ENCODE measurements at places on chromosomes 5 and 9.

GRCh38 chr5:62719061-62719720, 140.6 kb downstream of the LRRC70 start:
- no peak for DNase-seq

- no peak for DNase-seq
These were observed 106.5 kb downstream of the FANCC start for GRCh38 chr9:95211028-95211427.

DNA sequence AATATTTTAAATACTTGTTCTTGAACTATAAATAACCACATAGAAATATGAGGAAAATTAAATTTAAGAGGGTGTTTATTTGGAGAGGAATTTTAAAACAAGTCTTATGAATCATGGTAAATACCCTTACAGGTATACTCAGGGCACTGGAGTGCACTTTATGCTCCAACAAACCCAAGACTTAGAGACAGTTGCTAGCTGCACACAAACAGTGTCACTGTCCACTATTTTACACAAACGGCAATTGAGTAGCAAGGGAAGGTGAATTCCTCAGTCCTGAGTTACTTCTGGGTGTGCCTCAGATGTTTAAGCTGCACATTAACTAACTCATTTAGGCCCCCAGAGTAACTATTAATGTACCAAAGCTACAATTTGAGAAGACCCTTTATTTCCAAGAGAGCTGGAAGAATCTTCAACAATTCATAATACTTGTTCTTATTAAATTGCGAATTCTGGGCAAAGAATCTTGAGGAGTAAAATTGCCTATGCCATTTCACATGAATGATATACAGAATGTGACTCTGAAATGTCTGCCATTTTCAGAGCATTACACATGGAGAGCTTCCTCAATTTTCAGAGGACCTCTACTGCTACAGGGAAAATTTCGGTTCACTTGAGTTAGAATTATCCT, 371.2 kb downstream of the PDE4D start:
- no peak for DNase-seq

DNA sequence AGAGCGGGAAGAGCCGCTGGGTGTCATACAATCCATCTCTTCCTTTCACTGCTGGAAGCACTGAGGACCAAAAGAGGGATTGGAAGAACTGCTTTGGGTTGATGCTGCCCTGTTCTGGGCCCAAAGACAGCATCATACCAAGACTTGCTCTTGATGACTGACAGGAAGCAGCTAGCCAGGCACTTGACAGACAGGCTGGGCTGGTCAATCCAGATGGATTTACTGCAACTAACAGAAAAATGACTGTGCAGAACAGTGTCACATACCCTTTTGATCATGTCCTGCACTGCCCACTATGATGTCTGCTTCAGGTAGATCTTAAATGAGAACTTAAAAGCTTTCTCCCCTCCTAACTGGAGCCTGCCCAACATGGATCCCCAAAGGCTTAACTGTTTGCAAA, 157.6 kb downstream of the CRB2 start:
- no peak for DNase-seq

GRCh38 chr9:126233913-126234525, 92.6 kb upstream of the MVB12B start:
- DNase-seq: no peak

DNA sequence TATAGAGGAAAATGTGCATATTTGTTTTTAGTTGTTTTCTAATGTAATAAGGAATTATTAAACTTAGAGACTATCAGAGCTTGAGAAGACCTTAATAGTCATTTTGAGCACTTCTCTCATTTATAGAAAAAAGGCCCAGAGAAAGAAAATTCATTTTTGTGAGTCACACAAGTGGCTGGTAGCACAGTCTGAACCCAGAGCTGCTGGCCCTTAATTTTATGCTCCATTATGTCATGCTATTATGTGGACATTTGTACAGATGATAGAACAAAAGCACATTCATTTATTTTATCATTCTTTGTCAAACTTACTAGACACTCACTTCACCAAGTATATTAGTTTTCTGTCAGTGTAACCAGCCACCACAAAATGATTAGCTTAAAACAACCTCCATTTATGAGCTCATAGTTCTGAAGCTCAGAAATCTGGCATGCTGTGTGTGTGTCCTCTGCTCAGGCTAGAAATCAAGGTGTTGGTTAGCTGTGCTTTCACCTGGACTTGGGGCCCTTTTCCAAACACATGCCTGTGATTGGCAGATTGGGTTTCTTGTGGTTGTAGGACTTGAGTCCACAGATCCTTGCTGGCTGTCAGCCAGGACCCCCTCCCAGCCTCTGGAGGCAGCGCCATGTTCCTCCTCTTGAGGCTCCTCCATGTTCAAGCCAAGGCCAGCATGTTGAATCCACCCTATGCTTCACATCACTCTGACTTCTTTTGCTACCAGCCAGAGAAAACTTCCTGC, 188.9 kb downstream of the ARHGAP26 start:
- no peak for DNase-seq

- no peak for DNase-seq
These were observed 1.1 kb downstream of the RICTOR start for GRCh38 chr5:39072925-39073766.

DNA sequence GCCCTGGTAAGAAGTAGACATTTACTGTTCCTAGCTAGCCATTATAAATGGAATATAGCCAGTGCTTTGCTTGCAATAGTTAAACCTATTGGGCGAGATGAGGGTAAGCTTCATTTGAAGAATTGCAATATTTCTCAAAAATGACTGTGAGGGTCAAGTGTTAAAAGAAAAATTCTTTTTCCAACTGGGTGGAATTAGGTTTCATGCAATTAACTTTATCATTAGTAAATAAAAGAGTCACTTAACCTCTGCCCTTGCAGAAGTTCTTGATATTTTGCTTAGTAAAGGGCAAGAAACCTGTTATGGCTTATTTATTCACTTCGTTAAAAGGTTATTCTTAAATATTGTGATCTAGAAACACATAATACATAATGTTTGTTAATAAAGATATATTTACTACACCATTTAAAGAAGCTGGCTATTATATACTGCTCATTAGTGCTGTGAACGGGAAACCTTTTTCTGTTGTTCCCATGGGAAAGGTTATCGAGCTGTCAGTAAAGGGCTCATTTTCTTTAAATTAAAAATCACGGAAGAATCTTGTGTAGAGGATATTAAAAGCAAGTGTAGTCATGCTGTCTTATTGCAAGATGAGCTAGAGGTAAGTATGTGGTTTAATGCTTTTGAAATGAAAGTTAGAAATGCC, 370.5 kb downstream of the CSNK1G3 start:
- DNase-seq: no peak

DNA sequence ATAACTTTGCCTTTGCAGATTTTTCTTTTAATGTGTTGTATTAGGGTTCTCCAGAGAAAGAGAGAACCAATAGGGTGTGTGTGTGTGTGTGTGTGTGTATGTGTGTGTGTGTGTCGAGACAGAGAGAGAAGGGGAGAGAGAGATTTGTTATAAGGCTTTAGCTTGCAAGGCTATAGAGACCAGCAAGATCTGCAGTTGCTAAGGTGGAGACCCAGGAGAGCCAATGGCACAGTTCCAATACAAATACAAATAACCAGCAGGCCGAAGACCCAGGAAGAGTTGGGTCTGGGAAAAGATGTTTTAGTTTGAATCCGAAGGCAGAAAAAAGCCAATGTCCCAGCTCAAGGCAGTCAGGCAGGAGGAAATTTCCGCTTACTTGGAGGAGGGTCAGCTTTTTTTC, 23.0 kb downstream of the TMOD1 start:
- no peak for DNase-seq

DNA sequence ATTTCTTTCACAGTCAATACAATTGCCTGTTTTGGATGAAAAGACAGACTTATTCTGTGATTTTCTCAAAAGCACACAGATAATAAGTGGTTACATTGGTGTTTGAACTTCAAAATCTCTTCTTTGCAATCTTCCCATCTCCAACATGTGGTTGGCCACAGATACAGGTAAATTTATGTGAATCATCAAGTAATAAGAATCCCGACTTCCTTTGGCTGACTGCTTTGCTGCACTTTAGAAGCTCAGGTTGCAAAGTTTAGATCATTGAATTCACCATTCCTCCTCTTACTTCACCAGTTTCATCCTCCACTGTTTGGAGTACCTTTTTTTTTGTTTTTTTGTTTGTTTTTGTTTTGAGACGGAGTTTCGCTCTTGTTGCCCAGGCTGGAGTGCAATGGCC, 56.5 kb upstream of the ADRB2 start:
- no peak for DNase-seq

- DNase-seq: no peak
These were observed 17.6 kb upstream of the AGGF1 start for GRCh38 chr5:77012601-77013000.

DNA sequence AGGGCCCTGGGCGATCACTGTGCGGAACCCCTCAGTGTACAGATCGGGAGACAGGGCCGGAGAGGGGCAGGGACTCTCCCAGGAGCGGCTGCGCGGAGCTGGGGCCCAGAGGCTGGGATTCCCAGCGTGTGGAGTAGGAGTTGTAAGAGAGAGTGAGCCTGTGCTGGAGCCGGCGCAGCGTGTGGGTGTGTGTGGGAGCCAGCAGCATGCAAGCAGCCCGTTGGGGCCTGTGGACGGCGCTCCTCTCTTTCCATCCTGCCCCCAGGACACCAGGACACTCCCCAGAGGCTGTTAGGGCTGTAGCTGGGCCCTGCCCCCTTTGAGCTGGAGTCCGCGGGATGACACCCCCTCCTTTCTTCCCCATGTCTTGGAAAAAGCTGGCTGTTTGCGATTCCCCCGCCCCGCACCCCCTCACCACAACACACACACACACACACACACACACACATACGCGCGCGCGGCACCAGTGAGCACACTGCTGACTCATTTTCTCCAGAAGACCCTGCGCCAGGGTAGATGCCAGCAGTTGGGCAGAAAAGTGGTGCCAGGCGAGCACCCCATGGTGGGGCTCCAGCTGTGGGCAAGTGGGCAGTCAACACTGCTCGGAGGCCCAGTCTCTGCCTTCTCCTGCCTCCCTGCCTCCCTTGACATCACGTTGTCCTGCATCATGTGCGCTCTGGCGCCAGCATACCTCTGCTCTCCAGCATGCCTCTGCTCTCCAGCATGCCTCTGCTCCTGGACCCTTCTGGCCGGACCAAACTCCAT, 1.5 kb downstream of the COL27A1 start:
- no peak for DNase-seq

DNA sequence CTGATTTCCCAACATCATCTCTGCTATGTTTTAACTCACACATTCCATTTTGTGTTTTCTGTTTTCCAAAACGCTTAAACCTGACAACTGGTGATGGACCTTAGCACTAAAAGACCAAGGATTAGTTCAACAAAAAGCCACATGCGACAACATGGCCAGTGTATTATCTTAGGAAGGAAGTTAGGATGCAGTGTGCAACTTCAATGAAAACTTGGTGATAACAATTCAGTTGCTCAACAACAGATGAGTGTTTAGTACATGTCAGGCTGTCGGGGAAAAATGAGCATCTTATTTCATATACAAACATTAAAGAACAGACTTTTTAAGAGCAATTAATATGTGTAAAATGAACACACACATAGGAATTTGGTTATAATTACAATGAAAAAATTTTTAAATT, 780.0 kb downstream of the SEMA5A start:
- DNase-seq: no peak

DNA sequence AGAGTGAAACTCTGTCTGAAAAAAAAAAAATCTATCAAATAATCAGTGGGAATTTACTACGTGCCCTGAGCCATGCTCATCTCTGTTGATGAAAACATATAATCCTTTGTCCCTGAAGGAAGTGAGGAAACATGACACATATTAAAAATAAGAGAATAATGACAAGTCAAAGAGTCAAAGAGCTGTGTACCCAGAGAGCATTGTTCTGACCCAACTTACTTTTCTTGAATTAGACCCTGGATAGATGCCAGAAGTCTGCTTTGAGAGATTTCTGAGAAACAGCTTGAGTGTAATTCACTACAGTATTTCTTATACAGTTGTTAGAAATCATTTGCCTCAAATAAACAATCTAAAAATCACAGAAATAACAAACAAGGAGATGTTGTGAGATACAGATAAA, 490.0 kb upstream of the PIK3R1 start:
- no peak for DNase-seq

GRCh38 chr5:14184082-14184481, 40.9 kb downstream of the TRIO start:
- DNase-seq: no peak

GRCh38 chr9:95724253-95724991, 151.1 kb upstream of the ERCC6L2 start:
- DNase-seq: no peak

- no peak for DNase-seq
These were observed 135.0 kb upstream of the DAP start for GRCh38 chr5:10896016-10896415.

DNA sequence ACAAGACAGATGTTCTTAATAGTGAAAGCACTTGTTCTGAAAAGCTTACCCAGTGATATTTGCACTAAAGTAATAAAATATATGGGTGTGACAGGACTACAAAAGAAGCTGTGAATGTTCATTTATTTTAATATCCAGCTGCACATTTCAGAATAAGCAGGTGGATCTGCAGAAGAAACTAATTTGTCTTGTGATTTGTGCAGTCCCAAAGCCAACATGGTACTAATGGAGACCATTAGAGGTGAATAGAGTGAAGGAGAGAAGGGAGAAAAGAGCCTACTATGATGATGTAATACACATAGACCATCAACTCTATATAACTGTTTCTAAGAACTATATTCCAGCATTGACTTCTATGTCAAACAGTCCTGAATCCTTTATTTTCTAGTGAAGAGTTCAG, 362.8 kb downstream of the ISL1 start:
- no peak for DNase-seq

GRCh38 chr9:102178811-102179210, 440.4 kb upstream of the GRIN3A start:
- DNase-seq: no peak

DNA sequence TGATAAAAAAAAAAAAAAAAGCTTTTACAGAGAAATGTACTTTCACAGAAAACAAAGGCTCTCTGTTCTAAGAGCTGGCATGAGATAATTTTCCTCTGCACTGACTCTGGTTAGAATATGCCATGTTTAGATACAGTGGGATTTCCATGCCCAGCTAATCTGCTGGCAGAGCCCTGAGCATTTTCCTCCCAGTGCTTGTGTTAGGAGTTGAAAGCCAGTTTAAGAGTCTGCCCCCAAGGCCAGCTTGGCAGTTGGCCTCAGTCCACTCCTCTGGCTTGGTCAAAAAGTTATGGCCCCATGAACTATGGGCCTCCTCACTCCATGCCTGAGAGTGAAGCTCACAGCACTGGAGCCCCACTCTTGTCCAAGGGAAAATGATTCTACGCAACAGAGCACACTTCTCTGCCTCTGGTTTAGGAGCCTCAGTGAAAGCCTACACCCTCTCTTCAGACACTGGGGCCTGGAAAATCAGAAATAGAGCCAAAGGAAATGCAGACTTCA, 21.9 kb downstream of the MOCS2 start:
- no peak for DNase-seq

GRCh38 chr5:74021126-74021525, 395.1 kb downstream of the ARHGEF28 start:
- no peak for DNase-seq

GRCh38 chr5:98904780-98905179, 24.0 kb downstream of the CHD1 start:
- DNase-seq: no peak

DNA sequence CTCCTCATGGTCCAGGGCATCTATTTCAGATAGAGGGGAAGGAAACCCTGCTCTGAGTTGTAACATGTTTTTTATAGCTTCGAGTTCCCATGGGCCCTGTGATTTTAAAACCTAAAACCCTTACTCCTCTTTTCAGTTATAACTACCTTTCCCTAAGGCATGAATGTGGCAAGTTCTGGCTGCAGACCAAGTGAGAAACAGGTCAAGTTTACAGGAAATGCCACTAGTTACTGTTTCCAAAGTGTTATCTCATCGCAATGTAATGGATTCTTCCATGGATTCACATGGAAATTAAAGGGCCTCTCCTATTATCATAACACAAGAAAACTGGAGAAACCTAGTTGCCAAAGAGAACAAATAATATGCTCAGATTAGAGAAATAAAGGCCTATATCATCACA, 574.5 kb upstream of the GRAMD2B start:
- no peak for DNase-seq

Measured in vagina (tissue), 2 donors.